ENCODE measurements at places on chromosomes 5 and 9.

DNA sequence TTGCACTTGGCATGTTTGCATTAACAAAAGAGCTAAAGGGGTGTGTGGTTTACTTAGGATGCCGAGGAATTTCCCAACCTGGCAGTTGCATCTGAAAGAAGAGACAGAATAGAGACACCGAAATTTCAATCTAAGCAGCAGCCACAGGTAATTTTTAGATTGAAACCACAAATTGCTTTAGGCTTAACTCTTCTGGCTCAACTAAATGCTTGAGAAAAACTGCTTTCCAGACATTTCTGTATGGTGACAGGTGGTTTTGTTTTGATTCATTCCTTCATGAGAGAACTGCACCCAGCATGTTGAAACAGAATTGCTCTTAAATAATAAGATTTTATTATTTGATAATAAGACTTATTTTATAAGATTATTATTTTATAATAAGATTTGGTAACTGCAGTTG lies 21.5 kb downstream of the SECISBP2 start:
- DNase-seq: no peak

GRCh38 chr9:137762414-137763061 lies 115.0 kb upstream of the CACNA1B start:
- DNase-seq: no peak

DNA sequence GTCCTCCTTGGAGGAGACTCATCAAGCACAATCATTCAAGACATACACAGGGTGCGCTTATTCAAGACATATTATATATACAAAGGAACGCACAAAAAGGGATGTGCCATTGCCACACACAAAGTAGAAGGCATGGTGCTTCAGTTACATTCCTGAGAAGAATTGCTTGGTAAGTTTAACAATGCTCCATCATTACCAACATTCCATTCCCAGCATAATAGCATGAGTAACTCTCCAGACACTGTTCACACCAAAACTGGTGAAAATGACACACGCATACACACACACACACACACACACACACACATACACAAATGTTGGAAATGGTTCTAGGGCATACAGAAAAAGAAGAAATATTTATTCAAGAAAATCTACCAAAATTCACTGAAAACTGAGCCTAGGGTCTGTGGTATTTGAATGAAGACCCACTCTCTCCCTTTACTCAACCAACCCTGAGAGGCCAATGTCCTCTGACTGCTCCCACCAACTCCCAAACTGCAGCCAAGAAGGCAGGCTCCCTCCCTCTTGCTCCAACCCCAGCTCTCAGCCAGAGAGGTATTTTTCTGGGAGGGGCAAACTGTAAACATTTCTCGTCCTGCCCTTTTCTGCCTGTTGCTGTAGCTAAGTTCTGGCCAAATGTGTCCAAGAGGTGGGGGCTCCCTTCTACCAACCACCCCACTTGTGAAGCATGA lies 19.9 kb downstream of the UGT3A1 start:
- DNase-seq: no peak

DNA sequence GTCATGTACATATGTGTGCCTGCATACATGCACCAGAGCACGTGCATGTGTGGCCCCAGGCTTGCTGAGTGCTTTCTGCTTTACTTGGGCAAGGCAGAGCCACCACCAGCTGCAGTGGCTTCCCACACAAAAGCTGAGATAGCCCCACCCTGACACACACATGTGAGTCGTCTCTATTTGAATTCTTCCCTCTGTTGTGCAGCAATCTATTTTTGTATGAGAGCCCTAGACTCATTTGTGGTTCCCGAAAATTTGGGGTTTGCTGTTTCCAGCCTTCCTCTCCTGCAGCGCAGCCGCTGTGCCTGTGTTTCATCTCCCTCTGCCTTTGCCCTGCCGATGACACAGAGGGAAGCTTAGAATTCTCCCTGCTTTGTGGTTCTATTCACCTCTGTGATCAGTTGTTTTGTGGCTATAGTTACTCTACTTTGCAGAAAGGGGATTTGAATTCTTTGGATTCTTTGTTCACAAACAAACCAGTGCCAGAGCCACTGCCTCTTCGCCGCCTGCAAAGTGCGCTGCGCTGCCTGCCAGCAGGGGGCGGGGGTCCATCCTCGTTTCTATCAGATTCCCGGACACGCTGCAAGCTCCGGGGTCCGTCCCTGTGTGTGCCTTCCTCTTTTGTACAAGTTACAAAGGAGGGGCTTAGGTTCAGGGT lies 95.8 kb upstream of the DAP start:
- no peak for DNase-seq

DNA sequence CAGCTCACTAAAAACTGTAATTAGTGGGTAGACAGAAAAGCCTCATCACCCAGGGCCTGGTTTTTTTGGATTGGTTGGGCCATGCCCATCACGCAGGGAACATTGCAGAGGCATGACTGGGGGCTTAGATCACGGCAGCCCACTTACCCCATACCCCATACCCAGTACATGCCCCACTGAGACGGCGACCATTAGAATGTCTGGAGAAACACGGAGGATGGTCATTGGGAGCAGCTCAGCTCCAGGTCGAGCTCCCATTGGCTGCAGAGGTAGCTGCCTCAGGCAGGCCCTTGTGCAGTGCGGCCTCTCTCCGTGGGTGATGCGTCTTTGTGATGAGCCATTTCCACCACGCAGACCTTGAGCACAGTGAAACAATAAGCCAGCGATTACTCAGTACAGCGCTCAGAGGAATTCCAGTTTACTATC lies 204.0 kb downstream of the GADD45G start:
- no peak for DNase-seq

- no peak for DNase-seq
Observed at GRCh38 chr9:98520221-98520960, 188.3 kb downstream of the GABBR2 start.

DNA sequence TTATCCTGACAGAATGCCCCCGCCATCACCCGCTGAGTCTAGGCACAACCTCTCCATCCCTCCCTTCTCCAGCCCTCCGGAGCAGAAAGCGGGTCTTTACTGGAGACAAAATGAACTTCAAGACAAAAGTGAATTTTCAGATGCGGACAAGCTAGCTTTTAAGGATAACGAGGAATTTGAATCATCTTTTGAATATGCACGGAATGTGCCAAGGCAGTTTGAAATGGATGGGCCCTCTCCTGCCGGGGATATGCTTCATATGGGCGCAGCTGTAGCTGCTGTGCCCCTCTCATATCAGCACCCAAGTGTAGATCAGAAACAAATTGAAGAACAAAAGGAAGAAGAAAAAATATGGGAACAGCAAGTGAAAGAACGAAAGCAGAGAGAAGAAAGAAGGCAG lies 37.5 kb downstream of the CPLANE1 start:
- DNase-seq: no peak

GRCh38 chr5:83368319-83368718 lies 103.2 kb upstream of the VCAN start:
- DNase-seq: no peak

DNA sequence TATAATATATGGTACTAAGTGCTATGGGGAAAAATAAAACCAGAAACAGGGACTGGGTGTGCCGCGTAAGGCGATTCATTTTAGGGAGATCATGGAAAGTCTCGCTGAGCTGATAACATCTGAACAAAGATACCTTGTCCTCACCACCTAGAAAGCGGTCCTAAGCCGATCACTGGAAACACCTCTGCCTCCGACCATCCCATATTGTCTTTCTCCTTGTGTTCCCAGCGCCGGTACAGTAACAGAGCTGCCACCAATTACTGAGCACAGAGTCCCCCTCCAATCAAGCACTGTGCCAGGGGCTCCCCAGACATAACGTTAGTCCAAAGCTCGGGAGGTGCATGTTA lies 704 bp downstream of the CCDC112 start:
- no peak for DNase-seq

- DNase-seq: no peak
Observed at GRCh38 chr9:137069508-137070091, 757 bp downstream of the SAPCD2 start.

DNA sequence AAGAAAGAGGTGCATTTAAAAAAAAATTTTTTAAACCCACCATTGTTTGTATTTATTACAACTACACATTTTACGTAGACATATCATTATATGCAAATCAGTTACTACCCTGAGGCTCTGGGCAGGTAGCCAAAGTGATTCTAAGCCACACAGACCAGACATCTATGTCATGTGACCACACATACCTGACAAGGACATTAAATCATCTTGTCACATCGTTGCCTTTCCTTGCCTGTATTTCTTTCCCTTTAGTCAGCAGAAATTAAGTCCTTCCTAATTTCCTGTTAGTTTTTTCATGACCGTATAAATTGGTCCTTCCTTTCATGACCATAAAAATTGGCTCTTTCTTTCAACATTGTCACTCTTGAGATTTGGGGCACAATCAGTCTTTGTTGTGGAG lies 134.2 kb upstream of the MARCHF11 start:
- DNase-seq: no peak

GRCh38 chr9:127395497-127396252 lies 1.3 kb upstream of the SLC2A8 start:
- no peak for DNase-seq

GRCh38 chr5:62742207-62742606 lies 163.6 kb downstream of the LRRC70 start:
- no peak for DNase-seq

GRCh38 chr9:97766610-97767009 lies 69.5 kb upstream of the XPA start:
- no peak for DNase-seq

DNA sequence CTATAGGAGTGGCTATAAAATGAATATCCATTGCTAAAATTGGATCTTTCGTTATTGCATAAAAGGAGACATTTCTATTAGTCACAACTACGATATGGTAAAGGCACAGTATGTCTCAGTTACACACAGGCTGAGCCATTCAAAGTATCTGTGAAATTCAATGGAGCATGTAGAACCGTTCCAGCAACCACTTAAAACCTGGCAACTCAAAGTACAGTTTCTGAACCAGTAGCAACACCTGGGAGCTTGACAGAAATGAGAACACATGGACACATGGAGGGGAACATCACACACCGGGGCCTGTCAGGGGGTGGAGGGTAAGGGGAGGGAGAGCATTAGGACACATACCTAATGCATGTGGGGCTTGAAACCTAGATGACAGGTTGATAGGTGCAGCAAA lies 15.4 kb downstream of the POC5 start:
- no peak for DNase-seq

GRCh38 chr9:121305269-121305994 lies 37.5 kb downstream of the GSN start:
- no peak for DNase-seq

GRCh38 chr5:60510049-60510448 lies 189.9 kb downstream of the DEPDC1B start:
- DNase-seq: no peak

- no peak for DNase-seq
Observed at GRCh38 chr5:14017904-14018303, 73.4 kb upstream of the DNAH5 start.

- no peak for DNase-seq
Observed at GRCh38 chr9:86175743-86176456, 76.5 kb upstream of the GOLM1 start.

GRCh38 chr5:150559701-150560100 lies 51.8 kb downstream of the NDST1 start:
- no peak for DNase-seq

- DNase-seq: no peak
Observed at GRCh38 chr5:172911976-172912375, 47.2 kb upstream of the RPL26L1 start.

GRCh38 chr9:121200356-121200755 lies 1.3 kb downstream of the RAB14 start:
- DNase-seq: no peak

DNA sequence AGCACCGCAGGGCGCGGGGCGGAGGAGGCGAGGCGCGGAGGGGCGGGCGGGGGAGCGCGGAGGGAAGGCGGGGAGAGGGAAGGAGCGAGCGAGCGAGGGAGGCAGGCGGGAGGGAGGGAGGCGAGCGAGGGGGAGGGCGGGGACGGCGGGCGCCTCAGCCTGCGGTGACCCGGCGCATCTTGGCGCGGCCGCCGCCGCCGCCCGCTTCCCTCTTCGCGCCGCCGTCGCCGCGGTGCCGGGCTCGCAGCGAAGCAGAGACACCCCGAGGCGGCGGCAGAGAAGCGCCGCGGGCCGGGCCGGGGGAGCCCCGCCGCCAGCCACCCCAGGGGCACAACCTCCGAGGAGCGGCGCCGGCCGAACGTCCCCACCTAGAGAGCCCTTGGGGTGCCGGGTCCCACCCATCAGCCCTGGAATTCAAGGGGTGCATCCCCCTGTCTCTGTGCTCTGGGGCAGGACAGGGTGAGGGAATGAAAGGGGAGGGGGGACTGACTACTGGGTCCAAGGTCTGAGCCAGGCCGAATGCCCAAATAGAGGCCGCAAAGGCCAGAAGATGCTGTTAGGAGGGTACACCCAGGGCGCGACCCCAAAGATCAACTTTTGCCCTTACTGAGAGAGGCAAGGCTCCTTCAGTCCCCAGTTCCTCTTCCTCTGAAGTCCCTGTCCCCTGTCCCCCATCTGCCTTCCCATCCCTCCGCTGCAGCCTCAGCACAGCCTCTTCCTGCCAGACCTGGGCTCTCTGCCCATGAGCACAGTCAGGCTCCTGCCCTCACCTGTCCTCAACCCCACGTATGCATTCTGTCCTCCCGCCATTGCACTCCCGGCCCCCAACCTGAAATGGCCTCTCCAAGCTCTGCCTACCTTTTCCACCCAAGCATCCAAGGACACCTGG lies at the start of gene ADAMTS2:
Gene ADAMTS2 (minus strand): TSS at position 29 of the 889 bp plus-strand sequence. CDS start 133 bp downstream, outside the sequence.
- no peak for DNase-seq

DNA sequence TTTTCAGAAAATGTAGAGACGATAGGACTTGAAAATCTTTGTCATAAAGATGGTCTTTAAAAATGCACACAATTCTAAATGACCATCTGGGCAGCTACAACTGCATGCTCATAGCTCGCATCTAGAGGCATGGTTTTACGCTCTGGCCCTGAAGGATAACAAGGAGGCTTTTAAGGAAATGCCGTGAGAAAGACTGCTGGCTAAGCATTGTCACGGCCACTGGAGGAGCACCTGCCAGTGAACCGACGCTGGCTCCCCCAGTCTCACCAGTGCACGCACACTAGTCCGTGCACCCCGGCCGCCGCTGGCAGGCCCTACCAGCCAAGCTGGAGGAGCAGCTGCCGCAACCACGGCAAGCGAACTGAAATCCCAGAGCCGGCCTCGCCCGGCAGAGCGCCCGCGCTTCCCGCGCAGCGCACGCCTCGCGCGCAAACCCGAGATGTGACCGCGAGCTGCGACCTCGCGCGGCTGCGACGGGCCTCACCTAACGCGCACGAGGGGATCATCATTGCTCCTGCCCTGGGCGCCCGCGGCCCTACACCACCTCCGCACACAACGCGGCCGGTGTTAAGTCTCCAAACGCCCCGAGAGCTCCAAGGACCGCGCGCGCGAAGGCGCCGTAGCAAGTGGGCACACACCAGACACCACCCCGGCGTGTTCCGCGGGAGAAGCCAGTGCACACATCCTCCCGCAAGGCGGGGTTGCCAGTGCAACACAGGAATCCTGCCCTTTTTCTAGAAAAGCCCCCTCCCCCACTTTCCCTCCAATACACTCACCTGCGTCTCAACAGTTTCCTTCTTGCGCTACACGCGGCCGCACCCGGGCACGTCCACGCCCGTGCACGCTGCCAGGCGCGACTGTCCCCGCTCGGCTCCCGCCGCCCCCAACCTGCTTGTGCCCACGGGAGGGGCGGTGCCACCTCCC lies 5.3 kb downstream of the ELAVL2 start:
- DNase-seq: no peak

- no peak for DNase-seq
Observed at GRCh38 chr9:136837146-136837855, 5.0 kb upstream of the AJM1 start.

GRCh38 chr5:149807176-149807575 lies 77.1 kb downstream of the PPARGC1B start:
- DNase-seq: no peak

GRCh38 chr5:172370648-172371545 lies 83.4 kb downstream of the SH3PXD2B start:
- no peak for DNase-seq

GRCh38 chr5:169933616-169934015 lies 46.7 kb downstream of the INSYN2B start:
- no peak for DNase-seq

All from activated naive CD4-positive, alpha-beta T cell (primary cell).